ENCODE measurements at places on chromosomes 2 and 18.

DNA sequence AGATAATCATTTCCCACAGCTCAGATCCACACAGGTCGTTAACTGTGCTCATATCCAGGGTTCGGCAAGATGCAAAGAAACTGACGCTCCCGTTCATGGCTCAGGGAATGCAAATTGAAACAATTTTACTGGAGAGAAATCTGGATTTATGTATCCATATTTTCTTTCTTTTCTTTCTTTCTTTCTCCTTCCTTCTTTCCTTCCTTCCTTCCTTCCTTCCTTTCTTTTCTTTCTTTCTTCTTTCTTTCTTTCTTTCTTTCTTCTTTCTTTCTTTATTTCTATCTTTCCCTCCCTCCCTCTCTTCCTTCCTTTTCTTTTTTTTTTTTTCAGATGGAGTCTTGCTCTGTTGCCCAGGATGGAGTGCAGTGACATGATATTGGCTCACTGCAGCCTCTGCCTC, 20.0 kb upstream of the POMC start:
- no peak for DNase-seq

- DNase-seq = no peak
These were observed 78.3 kb downstream of the POU3F3 start for GRCh38 chr2:104932243-104932642.

DNA sequence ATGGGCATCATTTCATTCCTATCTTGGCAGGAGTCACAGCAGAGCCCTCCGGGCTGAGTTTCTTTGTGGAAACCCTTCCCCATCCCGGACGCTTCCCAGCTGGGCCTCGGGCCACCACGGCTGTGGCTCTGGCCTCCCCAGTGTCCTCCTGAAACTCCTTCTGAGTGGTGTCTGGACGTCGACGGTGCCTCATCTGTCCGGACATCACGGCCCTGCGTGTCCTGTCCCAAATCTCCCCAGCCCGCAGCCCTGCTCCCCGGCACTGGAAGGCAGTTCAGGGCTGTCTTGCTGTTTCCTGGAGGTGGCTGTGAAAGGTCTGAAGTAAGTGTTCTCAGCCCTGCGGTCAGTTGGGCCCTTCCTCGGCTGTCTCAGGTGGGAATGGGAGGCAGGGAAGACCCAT, 99.8 kb upstream of the TMEM18 start:
- no peak for DNase-seq

GRCh38 chr18:55477499-55477859, 110.5 kb downstream of the TCF4 start:
- no peak for DNase-seq

DNA sequence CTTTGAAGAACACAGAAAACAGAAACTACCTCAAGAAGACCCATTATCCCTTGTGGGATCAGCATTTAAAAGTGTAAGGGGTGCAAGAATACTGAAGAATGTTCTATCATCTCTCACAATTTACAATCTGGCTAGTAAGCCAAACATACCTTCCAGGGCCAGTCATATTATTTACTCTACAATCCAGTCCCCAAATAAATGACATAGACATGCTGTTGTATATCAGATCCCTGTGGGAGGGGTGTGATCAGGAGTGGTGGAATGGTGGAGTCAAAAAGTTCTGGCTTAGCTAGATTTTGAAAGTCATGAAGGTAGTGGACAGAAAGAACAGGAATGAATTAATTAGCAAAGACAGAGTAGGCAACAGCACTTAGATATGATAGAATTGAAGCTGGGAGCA, 1.8 kb upstream of the ITPRID2 start:
- DNase-seq = no peak

DNA sequence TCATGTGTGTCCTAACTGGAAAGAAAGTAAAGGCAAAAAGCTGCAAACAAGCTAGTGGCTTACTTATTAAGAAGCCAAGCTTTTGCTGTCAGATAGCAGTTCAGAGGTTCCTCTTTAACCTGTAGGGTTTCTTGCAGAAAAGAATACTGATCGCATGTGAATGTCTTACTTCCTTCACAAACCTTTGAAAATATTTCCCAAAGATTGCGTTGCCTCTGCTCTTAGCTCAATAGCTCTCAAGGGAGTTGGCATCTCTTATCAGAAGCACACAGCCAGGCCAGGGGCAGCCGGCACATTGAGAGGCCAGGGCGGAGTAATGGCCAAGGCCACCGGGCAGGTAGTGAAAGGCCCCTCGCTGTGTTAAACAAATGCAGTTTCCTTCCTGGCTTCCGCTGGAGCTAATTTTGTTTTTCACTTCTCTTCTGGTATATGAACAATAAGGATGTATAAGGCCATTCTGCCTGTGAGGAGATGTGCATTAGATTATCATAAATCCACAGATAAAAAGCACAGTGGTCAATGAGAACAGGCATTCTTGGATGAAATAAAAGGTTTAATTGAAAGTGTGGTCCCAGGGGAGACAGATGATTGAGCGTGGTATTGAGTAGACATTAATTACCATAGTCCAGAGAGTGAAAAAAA, 542.4 kb upstream of the NRP2 start:
- no peak for DNase-seq

- no peak for DNase-seq
These were observed 7.0 kb downstream of the INHBB start for GRCh38 chr2:120352696-120353590.

- DNase-seq = no peak
These were observed 167.6 kb downstream of the NDUFA10 start for GRCh38 chr2:239857591-239857990.

DNA sequence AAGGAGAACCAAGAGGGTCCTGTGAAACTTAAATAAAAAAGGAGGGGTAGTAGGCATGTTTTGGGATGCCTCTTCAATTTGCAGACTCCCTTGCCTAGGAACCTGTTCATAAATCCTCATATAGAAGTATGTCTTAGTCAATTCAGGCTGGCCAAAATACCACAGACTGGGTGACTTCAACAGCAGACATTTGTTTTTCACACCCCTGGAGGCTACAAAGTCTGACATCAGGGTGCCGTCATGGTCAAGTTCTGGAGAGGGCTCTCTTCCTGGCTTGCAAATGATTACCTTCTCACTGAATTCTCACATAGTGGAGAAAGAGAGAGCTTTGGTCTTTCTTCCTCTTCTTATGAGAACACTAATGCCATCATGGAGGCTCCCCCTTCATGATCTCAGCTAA, 4.1 kb upstream of the TCF4 start:
- DNase-seq = no peak

GRCh38 chr2:163637871-163638270, 97.9 kb downstream of the FIGN start:
- DNase-seq = no peak

DNA sequence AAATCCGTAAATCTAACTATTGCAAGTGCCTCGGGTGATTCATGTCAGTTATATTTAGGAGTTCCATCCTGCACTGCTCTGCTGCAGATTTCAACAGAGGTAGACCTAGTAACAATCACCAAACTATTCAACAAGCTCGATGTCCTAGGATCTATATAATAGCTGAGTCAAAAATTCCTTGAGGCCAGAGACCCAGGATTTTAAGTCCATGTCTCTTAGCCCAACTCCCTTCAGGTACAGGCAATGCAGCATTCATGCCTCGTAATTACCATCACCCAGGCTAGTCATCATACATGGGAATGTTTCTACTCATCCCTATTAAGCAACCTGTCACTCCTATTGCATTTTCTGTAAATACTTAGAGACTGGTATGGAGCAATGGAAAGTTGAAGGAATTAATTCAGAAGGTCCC, 729 bp downstream of the TM4SF20 start:
- no peak for DNase-seq

GRCh38 chr2:8103085-8103708, 578.7 kb upstream of the ID2 start:
- DNase-seq = no peak

GRCh38 chr2:72238311-72238710, 90.6 kb upstream of the CYP26B1 start:
- DNase-seq = no peak

DNA sequence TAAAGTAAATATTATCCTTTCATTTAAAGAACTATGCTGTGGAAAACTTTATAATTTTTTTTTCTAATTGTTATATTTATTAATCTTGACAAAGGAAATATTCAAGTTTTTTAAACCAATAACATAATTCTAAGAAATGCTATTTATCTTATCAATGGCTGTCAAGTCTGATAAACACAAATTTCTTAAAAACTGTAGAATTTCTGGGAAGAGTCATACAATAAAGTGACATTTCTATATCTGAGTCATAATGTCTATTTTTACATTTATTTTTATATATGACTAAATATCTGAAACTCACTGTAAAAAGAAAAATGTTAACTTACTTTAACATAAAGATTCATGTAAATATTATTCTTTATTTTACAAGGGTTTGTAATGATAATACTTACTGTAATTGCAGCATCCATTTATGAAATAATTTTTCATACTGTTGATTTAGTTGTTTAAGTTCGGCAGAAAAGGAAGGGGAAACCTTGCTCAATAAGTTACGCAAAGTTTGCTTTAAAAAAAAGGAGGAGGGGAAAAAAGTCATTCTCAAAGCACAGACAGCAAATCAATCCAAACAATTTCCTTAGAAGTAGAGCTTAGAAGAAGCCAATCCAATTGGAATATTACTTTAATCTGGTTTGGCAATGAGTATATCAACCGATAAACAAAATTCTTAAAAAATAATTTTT, 32.4 kb downstream of the ORC2 start:
- DNase-seq = no peak

- no peak for DNase-seq
These were observed 13.6 kb downstream of the CDH2 start for GRCh38 chr18:28163201-28163775.

DNA sequence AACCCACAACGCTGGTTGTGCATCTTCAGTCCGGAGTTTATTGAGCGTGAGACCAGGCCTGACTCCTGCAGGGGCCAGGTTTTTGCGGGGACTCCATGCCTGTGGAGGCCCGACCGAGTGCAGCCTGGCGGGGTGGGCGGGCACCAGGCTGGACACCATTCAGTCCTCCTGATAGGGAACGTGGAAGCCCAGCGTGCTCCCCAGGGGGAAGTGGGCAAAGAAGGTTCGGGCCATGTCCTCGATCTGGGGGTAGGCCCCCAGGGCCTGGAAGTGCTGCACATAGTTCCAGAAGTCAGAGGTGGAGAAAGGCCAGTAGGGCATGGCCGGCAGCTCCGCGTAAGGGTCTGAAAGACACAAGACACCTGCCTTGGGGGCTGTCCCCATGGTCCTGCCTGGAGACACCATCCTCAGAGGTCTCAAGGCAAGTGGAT, 1.4 kb downstream of the OTOS start:
- no peak for DNase-seq

- no peak for DNase-seq
These were observed 7.1 kb downstream of the ADAM17 start for GRCh38 chr2:9548506-9548905.

- DNase-seq = no peak
These were observed 637 bp upstream of the SFT2D3 start for GRCh38 chr2:127700527-127701192.

DNA sequence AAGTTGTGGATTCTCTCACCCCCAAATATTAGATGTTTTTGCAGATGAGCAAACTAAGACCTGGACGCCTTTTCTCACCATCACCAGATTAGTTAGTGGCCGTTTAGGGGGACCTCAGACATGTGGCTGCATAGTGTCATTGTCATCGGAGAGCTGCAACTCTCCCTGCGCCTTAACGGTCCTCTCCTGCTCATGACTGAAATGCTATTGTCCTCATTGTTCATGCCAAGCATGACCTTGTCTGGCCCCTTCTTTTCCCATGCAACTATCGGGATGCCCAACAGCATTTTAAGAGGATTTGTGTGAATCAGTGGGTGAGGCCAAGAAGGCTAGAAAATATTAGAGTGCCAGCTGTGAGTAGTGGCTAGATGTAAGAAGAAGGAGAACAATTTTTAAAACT, 174.2 kb downstream of the SOCS6 start:
- no peak for DNase-seq

DNA sequence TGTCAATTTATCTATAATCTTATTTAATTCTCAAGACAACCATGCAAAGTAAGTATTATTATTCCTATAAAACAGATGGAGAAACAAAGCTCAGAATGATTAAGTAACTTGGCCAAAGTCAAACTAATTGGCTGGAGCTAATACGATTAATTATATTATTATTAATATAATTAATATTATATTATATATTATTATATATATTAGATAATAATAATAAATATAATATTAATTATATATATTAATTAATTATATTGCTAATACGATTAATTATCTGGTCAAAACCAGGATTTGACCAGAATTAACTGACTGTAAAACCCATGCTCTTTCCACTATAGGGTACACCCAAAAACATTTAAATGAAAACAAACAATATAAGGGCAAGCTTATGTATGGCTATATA, 52.4 kb downstream of the FARSB start:
- no peak for DNase-seq

- no peak for DNase-seq
These were observed 85.2 kb upstream of the GRB14 start for GRCh38 chr2:164706522-164706921.
